ENCODE measurements at places on chromosomes 11 and 22.

GRCh38 chr22:41970601-41971000 lies 1.4 kb downstream of the SEPTIN3 start:
- no peak for DNase-seq

DNA sequence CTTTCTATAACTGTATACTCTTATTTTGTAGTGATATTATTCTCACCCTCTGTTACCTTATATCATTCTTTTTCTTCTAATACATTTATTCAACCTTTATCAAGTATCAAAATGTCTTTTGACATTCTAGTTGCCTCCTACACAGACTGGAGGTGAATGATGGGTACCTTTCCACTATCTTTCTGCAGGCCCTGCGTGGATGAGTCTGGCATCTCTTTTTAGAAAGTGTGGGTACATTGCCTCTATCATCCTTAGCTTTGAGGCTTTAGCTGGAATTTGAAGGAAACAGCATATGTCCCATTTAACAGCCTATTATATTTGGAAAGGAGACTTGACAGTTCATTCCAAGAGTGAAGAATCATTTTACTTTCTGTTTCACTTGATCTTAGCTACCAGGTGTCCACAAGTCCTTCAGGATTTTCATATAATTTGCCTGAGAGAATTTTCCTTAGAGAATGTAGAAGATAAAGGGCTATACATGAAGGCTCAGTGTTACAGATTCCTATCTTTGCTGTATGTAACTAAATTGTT lies 192.0 kb downstream of the CWF19L2 start:
- no peak for DNase-seq

DNA sequence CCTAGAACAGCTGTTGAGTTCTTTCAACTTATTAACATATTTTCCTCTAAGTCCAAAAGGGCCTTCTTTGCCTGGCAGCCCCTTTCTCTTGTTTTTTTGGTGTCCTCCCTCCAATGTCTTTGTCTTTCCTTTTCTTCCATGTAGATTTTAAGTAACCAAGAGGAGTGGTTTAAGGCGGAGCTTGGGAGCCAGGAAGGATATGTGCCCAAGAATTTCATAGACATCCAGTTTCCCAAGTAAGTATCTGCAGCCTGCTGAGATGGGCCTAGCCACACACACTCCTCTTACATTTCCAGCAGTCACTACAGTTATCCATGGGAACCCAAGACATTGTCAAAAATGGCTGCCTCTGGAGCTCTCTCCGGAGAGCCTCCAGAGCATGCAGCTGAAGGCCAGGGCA lies 4.5 kb upstream of the TMA7B start:
- DNase-seq = no peak

DNA sequence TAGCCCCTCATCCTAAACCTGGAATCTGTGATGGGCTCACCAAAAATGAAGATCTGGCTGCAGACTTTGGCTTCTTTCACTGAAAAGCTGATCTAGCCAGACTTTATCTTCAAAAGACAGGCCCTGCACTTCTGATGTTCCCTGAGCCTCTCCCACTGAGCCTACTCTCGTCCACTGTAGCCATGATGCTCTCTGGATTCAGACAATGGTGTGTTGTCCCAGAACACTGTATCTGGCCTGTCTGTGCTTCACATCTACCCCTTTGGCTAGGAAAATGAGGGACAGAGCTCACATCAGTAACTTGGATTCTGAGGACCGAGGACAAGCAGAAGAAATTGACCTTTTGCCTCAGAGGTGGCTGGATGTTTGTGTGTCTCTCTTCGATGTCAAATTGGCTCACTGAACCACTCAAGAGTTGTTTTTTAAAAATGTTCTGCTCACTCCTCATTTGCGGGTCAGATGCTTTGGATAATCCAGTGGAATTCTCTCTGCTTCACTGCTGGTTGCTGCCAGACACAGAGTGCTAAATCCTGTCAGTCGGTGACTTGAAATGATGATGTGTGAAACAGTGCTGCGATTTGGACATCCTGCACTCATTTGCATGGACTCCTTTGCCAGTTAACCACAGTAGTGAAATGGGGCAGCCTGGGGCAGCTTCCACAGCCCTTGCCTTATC lies 67.5 kb downstream of the ARFGAP2 start:
- DNase-seq = no peak

GRCh38 chr11:127866109-127866508 lies 721.2 kb downstream of the ETS1 start:
- DNase-seq = no peak

DNA sequence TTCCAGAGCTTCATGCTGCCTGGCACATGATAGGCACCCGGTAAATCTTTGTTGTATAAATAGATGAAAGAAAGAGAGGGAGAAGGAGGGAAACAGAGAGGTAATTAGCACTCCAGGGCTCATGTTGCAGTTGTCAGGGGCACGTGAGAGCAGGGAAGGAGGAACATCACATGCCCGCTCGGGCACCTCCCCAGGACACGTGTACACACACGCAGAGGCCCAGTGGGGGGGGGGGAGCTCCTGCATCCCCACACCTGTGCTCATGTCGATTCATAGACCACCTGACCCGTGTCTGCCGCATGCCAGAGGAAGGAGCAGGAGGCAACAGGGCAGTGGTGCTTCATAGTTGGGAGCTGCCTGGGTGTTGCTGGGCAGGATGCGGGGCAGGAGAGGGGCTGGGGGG lies 37.1 kb upstream of the NNMT start:
- DNase-seq = peak; percentile 28

DNA sequence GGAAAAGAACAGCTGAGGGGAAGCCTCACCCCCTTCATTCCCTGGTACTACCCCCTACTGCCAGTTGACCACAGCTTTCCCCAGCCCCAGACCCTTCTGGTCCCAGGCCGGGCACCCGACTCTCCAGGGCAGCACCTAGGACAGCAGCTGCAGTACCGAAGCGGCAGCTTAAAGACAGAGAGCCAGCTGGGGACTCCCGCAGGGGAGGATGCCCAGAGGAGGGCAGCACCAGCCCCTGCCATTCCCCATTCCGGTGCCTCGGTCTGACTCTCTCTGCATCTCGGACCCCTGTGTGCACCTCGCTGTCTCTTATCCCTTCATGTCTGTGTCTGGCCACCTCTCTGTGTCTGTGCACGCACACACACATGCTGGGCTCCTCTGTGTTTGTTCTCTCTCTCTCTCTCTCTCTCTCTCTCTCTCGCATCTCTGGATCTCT lies 9.4 kb downstream of the IGSF9B start:
- DNase-seq = no peak

DNA sequence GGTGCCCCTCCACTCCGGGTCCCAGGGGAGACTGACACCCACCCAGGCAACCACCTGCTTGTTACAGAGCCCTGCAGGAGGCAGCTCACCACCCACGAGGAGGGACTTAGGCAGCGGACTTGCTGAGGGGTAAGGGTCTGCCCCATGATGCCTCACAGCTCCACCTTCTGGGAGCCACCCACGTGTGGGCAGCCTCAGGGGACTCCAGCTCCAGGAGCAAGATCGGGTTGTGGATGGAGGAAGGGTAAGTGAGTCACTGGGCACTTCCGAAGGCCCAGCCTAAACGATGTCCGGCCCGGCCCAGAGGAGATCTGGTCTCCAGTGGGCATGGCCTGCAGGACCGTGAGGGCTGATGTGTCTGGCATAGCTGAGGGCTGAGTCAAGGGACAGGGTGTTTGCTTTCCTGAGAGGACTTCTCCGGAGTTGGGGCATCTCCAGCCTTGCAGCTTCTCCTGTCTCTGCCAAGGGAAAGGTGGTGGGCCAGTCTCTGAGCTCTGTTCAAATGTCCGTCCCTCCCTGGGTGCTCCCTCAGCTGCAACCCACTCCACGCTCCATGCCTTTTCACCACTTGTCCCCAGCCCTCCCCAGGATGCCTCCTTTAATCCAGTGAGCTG lies 32.3 kb upstream of the P2RY2 start:
- no peak for DNase-seq

- no peak for DNase-seq
These were observed 40.8 kb downstream of the ZNF214 start for GRCh38 chr11:6979365-6979764.

- DNase-seq = no peak
These were observed 30.0 kb upstream of the MMP7 start for GRCh38 chr11:102560555-102561011.

GRCh38 chr11:36409152-36409816 lies 100.8 kb downstream of the TRAF6 start:
- no peak for DNase-seq

GRCh38 chr11:11582011-11582701 lies 39.6 kb downstream of the GALNT18 start:
- no peak for DNase-seq

GRCh38 chr11:803770-804598 lies 1.0 kb downstream of the PIDD1 start:
- peak; percentile 29 for DNase-seq

DNA sequence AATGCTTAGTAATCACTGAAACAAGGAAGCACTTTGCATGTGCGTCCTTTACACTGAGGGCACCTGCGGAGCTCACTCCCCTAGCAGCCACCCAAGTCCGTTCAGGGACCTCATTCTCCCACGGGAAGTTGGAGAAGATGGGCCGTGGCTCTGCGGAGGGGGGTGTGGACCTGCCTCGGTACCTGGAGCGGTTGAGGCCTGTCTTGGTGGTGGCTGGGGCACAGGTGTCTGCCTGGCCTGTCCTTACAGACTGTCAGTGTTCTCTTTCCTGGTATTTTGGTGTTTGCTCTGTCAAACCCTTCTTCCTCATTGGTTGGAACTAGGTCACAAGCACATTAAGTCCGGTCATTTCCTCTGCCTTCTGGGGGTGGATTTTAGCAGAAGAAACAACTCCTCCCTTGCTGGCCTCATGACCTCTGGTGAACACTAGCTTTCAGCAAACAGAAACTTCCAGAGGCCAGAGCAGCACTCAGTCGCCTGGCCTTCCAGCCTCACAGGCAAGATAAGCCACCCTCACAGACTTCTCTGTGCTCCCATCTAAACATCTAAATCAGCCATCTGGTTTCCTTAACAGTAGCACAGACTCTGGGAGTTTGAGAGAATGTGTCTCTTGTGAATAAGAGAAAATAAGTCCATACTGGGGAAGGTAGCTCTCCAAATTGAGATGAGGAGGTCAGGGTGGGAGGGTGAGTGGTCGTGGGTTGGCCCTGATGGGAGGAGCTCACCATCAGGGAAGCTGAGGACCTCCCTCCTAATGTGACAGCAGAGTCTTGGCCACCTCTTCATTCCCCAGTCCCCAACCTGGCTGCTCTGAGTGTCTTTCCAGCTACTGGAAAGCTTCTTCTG lies 8.6 kb downstream of the SNAP29 start:
- no peak for DNase-seq

GRCh38 chr22:36302439-36303114 lies 49.6 kb downstream of the APOL1 start:
- DNase-seq = no peak

GRCh38 chr22:27075028-27075678 lies 417.8 kb downstream of the MIAT start:
- DNase-seq = no peak

- DNase-seq = no peak
These were observed 34.1 kb downstream of the MRE11 start for GRCh38 chr11:94459576-94459975.

DNA sequence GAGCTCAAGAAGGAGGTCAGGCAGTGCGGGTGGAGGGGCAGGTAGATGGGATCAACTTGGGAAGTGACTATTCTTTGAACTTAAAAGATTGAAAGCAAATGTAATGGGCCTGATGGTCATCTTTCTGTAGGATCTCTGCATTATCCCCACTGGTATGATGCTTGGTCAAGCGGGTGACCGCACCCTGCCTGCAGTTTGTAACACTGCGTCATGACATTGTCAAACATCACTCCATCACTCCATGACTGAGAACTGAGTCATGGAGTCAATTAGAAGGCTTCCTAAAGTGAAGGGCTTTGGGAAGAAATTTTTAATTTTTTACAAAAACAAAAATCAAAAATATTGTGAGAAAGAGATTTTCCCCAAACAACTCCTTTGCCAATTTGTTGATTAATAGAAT lies 62.4 kb upstream of the BMAL1 start:
- no peak for DNase-seq

DNA sequence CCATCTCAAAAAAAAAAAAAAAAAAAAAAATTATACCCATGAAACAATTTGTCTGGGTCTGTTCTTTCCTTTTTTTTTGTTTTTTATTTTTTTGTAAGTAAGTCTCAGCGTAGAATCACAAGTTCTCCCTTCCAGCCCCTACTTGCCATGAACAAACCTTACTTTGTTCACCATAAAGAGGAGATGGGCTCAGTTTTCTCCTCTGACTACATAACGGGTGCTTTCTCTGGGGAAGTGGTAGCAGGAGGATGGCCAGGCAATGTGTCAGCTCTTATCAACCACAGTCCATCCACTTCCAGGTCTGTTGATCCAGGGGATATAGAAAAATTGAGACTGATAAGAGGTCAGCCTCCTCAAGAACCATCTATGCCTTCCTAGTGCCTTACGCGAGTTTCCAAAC lies 11.0 kb downstream of the ASCC2 start:
- no peak for DNase-seq

GRCh38 chr22:41350087-41350486 lies 31.7 kb upstream of the TEF start:
- DNase-seq = no peak

DNA sequence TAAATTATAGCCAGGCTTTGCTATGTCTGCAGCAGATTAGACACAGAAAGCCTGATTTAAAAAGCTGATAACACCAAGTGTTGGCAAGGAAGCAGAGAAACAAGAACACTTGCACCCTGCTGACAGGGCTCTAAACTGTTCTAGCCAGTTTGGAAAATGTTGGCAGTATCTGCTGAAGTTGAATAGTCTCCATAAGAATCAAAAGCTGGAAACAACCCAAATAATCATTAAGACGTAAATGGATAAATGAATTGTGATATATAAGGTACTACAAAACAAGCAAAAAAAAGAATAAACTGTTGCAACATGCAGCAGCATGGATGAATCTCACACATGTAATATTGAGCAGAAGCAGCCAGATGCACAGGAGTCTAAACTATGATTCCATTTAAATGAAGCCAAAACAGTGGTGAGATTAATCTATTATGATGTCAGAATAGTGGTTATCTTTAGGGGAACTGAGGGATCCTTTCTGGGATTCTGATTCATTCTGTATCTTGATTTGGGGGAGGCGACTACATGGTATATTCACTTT lies 40.4 kb upstream of the ADORA2A start:
- no peak for DNase-seq

GRCh38 chr22:49972163-49973017 lies 11.8 kb downstream of the PIM3 start:
- DNase-seq = no peak
